ENCODE measurements at places on chromosomes 2 and 18.

DNA sequence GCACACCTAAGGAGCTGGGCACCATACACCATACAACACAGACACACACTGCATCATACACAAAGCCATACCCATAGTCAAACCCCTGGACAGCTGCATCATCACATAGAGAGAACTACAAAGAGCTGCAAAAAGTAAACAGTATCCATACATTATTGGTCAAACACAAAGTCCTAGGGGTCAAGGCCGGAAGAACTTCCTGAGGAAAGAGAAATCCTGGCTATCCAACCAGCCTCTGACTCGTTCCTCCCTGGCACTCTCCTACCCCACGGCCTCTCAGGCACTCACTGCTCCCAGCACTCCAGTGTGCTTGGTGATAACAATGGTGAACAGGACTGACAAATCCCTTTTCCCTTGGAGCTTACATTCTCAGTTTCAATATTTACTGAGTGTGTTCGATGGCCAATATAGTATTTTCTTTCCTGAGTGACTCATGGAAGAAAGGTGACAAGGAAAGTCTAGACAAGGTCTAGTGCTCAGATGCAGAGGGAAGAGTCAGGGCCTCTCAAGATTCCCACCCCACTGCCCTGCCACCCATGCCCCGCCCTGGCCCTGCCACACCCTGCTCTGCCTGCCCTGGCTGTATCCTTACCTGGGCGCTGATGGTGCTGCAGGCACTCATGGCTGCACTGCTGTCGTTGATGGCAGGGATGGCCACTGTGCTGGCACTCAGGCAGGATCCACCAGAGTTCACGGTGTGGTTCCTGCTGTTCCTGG lies 3.4 kb downstream of the CFAP65 start:
- no peak for DNase-seq

DNA sequence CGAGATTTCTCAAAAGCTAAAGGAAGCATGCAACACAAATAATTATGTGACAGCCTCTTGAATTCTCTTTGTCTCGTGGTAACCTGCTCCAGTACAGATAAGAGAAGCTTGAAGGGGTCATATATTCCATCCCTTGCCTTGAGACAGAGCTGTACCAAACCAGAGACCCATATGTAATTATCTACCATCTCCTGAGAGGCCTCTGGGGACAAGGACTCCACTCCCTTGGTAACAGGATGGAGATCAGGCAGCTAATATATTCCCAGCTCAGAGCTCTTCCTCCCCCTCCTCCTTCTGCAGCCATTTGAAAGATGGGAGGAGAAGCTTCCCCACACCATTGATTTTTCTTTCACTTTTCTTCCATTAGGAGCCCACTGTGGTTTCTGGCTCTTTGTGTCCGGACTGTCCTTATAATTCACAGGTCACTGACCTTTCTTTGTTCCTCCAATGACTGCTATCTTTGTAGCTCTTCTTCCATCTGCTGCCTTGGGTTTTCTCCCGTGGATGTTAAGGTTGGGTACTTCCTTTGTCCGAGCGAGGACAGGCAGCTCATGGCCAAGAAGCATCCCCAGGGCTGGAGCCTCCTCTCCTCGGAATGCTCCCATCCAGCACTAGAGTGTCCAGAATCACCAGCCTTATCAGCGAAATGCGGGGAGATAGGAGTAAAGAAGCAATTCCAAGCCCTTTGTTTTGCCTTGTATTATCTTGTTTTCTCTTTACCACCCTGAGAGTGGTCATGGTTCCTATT lies 72.6 kb upstream of the STPG4 start:
- no peak for DNase-seq

- no peak for DNase-seq
These were observed 42.9 kb upstream of the EML6 start for GRCh38 chr2:54680397-54681041.

GRCh38 chr2:220614064-220614463 lies 958.0 kb downstream of the EPHA4 start:
- DNase-seq: no peak

DNA sequence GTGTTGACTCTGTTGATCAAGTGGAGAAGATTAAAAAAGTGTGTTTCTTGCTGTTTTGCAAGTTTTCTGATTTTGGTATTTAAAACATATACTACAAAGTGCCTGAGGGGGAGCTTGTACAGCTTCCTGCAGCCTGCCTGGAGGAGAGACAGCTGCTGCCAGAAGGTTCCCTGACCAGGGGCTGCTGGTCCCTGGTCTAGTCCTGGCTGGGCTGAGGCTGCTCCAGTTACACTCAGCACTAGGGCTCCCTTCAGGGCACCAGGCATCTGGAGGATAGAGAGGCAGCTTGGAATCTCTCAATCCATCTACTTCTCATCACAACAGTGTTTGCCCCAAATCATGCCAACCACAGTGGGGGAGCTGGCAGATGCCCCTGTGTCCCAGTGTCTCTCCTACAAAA lies 4.8 kb downstream of the MC2R start:
- no peak for DNase-seq

DNA sequence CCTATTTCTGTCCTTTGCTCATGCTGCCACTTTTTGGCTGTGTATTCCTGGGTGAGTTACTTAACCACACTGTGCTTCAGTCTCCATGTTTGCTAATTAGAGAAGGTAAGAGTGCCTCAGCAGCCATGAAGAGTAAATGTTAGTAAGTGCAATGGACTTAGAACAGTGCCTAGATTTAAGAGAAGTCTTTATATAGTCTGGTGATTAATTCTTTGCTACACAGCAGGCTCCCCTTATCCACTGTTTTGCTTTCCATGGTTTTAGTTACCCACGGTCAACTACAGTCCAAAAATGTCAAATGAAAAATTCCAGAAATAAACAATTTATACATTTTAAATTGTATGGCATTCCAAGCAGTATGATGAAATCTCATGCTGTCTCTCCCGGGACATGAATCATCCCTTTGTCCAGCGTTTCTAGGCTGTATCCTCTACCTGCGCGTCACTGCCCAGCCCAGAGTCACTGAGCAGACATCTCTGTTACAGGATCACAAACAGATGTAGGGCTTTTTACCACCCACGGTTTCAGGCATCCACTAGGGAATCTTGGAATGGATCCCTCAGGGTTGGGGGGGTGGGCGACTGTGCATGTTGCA lies 91.0 kb downstream of the CTIF start:
- no peak for DNase-seq

- DNase-seq: no peak
These were observed 85.8 kb downstream of the GRB14 start for GRCh38 chr2:164535280-164536025.

GRCh38 chr2:133457861-133458260 lies 110.4 kb downstream of the NCKAP5 start:
- DNase-seq: no peak

DNA sequence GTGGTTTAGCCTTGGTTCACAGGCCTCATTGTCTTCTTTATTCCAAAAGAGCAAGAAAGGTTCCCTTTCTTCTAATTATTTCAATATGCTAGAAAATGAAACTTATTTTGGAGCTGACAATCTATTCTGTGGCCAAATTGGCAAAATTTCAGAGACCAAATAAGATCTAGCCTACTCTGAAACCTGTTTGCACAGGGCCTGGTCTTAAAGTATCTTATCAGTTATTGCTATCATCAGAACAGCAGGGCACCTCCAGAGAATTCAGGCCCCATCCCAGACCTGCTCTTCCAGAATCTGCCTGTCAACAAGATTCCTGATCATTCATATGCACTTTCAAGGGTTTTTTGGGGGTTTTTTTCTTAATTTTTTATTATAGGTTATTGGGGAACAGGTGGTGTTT lies 198.7 kb downstream of the ANAPC1 start:
- no peak for DNase-seq

DNA sequence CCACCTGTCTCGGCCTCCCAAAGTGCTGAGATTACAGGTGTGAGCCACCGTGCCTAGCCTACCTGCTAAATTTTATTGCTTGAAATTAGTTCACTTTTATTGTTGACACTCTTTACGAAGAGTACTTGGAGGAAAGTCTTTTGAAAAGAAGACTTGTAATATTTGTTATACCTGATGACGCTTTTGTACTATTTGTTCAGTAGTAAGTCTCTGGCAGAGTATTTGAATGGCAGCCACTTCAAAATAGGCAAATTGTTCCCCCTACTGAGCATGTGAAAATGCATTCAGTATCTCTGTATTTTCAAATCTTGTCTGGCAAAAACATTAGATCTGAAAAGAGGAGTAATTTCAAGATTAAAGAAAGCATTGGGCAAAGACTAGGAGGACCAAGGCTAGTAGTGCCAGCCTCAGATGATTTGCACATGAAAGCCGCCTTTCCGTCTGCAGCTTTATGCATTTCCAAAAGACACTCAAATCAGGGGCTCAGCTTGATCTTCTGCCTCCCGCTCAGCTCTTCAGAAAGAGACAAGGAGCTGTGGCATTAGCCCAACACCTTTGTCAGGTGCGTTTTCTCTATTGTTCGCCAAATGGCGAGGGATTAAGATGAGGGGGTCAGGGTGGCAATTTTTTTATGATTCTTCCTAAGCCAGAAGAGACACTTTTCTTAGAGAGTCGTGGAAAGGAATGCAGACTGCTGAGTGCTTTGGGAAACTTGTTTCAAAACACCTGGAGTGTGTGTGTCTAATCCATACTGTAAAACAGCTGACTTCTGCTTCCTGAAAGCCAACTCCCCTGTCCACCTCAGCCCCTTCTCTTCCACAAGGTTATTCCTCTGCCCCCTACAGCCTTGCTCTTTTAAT lies 18.8 kb upstream of the FOXI3 start:
- DNase-seq: no peak
